SIG-M5 (cell line): ENCODE measurements at places on chromosomes 2 and 18.

DNA sequence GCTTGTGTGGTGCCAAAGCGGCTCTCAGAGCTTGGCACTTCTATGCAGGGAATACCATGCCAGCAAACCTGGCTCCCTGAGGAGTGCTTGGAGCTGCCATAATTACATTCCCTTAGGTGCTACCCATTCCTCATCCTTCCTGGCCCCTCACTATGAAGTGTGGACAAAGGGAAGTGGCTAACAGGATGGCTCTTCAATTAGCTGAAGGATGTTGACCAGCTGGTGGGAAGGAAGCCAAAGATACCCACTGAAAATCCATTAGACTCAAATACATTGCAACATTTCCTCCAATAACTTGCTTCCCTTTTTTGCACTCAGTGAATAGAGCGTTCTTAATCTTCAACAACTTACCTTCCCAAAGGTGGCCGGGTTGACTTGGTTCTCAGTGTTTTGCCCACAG is 8.5 kb downstream of the RFX8 start:
- peak; percentile 43 for DNase-seq

GRCh38 chr2:43484323-43484930 is 111.4 kb downstream of the THADA start:
- peak; percentile 49 for DNase-seq

GRCh38 chr2:131035826-131036231 is 57.4 kb downstream of the FAM168B start:
- DNase-seq = no peak

GRCh38 chr2:69188182-69188900 is 175.4 kb downstream of the ANTXR1 start:
- no peak for DNase-seq

GRCh38 chr2:182890773-182891378 is 24.4 kb upstream of the FRZB start:
- no peak for DNase-seq

DNA sequence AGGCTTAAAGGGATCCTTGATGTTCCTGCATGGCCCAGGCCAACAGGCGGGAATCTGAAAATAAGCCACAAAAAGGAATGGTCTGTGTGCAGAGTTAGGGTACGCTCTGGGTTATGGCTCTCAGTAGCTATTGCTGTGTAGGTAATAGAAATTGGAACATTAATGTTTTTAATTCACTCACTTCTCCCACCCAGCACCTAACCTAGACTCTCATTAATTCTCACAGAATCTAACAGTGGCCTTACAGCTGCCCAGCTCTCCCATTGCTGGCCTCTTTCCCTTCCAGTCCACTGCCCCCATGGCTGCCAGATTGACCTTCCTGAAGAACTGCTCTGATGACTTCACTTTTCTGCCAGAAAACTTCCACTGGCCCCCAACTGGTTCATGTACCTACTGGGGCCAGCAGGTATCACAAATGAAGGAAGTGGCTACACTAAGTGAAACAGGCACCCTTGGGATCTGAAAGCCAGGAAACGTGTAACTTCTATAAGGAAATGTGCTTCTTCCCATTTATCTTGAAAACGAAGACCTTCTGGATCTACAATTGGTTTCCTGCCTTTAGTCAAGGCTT is 315.2 kb downstream of the STK39 start:
- no peak for DNase-seq

GRCh38 chr18:49879271-49879580 is 65.9 kb upstream of the ACAA2 start:
- DNase-seq = no peak

GRCh38 chr18:49907346-49907929 is 94.1 kb upstream of the ACAA2 start:
- no peak for DNase-seq

DNA sequence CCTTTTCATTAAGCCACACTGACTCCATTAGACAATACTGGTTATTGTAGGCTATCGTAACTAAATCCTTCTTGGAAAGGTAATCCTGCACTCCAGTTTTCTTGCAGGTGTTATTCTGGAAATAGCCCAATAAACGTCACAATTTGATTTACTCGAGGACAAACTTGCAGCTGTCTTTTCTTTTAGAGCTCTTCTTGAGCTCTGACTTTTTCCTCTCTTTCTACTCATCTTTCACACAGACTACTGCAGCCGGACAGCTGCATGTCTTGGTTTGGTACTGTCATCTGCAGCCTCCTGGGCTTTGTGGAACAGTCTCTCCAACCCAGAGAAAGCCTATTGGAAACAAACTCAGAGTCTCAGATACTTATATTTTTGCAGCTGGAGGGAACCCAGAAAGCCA is 23.0 kb upstream of the MSGN1 start:
- DNase-seq = no peak

GRCh38 chr2:96408616-96409015 is 73.0 kb downstream of the NCAPH start:
- no peak for DNase-seq
